ENCODE measurements at places on chromosomes 5 and 9. TPM values are rescaled to one million over a fixed set of nuclear protein-coding genes. Genes with fewer than 3 reads are reported as not detected.
A peak's percentile ranks its signal among the peaks of the same experiment; 100 is the strongest.

Gene DMRT3
- total RNA-seq, result not detected

Gene FBXO10
- 1.9 TPM for total RNA-seq

Gene CFAP77
- total RNA-seq, result not detected

Gene AQP7
- not detected for total RNA-seq

Gene COQ4
- total RNA-seq, result 45.6 TPM

Gene SIT1
- 69.4 TPM for total RNA-seq

Gene ZNF462
- not detected for total RNA-seq

GRCh38 chr5:77945874-77946273 lies 169.7 kb upstream of the TBCA start:
- peaks cover 18% of the 10 kb centered on the region for H3K27me3 ChIP-seq
- H3K4me3 ChIP-seq, result no peak overlapping the region
- DNase-seq, result no peak
- H3K4me1 ChIP-seq, result no peaks in the 10 kb centered on the region

- H3K4me3 ChIP-seq, result no peak overlapping the region
- peaks cover 3% of the 10 kb centered on the region for H3K27me3 ChIP-seq
- H3K27ac ChIP-seq, result no peak overlapping the region
- H3K4me1 ChIP-seq, result peaks cover 17% of the 10 kb centered on the region
- no peak for DNase-seq
Measured at GRCh38 chr5:68446487-68446894, 230.9 kb downstream of the PIK3R1 start.

GRCh38 chr9:134545215-134545542 lies 96.4 kb upstream of the COL5A1 start:
- no peak overlapping the region for H3K4me3 ChIP-seq
- no peaks in the 10 kb centered on the region for H3K36me3 ChIP-seq
- H3K27me3 ChIP-seq, result no peaks in the 10 kb centered on the region
- no peaks in the 10 kb centered on the region for H3K4me1 ChIP-seq

GRCh38 chr5:81631124-81631523 lies 119.8 kb downstream of the SSBP2 start:
- DNase-seq, result peak; percentile 31
- H3K4me1 ChIP-seq, result peaks cover 11% of the 10 kb centered on the region
- no peak overlapping the region for H3K27ac ChIP-seq
- H3K27me3 ChIP-seq, result no peaks in the 10 kb centered on the region
- peaks cover 21% of the 10 kb centered on the region for H3K36me3 ChIP-seq

DNA sequence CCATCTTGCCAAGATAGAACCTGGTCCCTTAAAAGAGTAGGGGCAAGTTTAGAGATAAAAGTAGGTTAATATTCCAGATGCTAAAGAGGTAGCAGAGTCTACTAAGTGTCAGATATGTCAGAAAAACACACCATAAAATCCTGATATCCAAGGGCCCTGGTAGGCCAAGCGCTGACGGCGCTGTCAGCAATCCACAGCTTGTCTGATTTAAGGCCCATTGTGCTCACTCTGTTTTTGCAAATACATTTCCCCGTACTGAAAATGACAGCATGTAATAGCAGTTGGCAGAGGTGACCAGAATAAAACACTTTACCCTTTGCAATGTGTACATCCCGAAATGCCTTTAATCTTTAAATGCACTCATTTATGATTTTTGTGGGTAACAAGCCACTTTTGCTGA lies 9.9 kb upstream of the NUDT12 start:
- no peaks in the 10 kb centered on the region for H3K4me1 ChIP-seq
- H3K36me3 ChIP-seq, result no peaks in the 10 kb centered on the region
- no peak overlapping the region for H3K4me3 ChIP-seq
- DNase-seq, result no peak

- H3K4me1 ChIP-seq, result no peaks in the 10 kb centered on the region
- no peaks in the 10 kb centered on the region for H3K36me3 ChIP-seq
- DNase-seq, result no peak
- no peak overlapping the region for H3K4me3 ChIP-seq
- no peak overlapping the region for H3K27ac ChIP-seq
Measured at GRCh38 chr9:1917396-1917935, 97.7 kb upstream of the SMARCA2 start.

GRCh38 chr5:15789642-15790041 lies 289.7 kb downstream of the FBXL7 start:
- DNase-seq, result no peak
- H3K27ac ChIP-seq, result no peak overlapping the region
- no peaks in the 10 kb centered on the region for H3K36me3 ChIP-seq
- H3K4me1 ChIP-seq, result no peaks in the 10 kb centered on the region
- no peaks in the 10 kb centered on the region for H3K27me3 ChIP-seq

DNA sequence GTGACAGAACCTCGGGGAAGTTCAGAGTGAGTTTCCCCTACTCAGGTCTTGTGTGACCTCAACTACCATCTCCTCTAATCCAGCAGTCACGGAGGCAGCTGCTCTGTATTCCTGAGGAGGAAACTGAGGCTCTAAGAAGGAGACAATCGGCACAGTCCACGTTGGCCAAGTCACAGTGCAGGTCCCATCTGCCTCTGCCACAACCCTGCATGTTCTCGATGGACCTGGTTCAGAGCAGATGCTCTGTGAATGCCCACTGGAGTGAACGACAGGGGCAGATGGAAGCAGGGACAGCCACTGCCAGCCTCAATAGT lies 722 bp upstream of the ERGIC1 start:
- peak overlapping the region; percentile 45 for H3K27ac ChIP-seq
- H3K27me3 ChIP-seq, result no peaks in the 10 kb centered on the region
- no peak for DNase-seq
- H3K4me3 ChIP-seq, result peak overlapping the region; percentile 86

DNA sequence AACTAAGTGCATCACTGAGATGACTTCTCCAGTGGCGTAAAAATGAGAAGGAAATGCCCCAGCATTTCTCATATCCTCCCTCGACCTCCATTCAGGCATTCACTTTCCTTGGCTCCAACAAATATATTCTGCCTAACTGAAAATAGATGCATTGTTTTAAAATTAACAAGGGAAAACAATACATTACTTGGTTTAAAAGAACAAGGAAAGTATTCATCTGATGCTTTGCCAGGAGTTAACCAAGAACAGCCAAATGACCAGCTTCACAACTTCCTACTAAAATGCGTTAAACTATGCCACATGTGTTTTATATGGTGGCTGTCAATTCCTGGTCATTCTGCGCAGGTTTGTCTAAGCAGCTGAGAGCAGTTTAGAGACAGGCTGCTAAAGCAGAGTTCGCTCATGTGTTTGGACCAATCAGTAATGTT lies 121.4 kb downstream of the GNAQ start:
- H3K4me1 ChIP-seq, result peaks cover 40% of the 10 kb centered on the region
- DNase-seq, result no peak
- no peak overlapping the region for H3K4me3 ChIP-seq
- H3K27me3 ChIP-seq, result no peaks in the 10 kb centered on the region
- H3K27ac ChIP-seq, result no peak overlapping the region

- no peak overlapping the region for H3K4me3 ChIP-seq
- DNase-seq, result no peak
- H3K4me1 ChIP-seq, result peaks cover 50% of the 10 kb centered on the region
- peak overlapping the region; percentile 5 for H3K27ac ChIP-seq
- no peaks in the 10 kb centered on the region for H3K27me3 ChIP-seq
Measured at GRCh38 chr9:92295240-92295790, 1.8 kb upstream of the IARS1 start.

- peaks cover 28% of the 10 kb centered on the region for H3K4me1 ChIP-seq
- H3K27ac ChIP-seq, result no peak overlapping the region
- H3K27me3 ChIP-seq, result no peaks in the 10 kb centered on the region
- H3K4me3 ChIP-seq, result no peak overlapping the region
- no peak for DNase-seq
- peaks cover 8% of the 10 kb centered on the region for H3K36me3 ChIP-seq
Measured at GRCh38 chr5:54024466-54024865, 285.9 kb downstream of the ARL15 start.

GRCh38 chr5:14332746-14333145 lies 189.6 kb downstream of the TRIO start:
- no peak overlapping the region for H3K4me3 ChIP-seq
- DNase-seq, result no peak
- peaks cover 26% of the 10 kb centered on the region for H3K4me1 ChIP-seq
- no peaks in the 10 kb centered on the region for H3K36me3 ChIP-seq

GRCh38 chr9:134263596-134263995 lies 62.7 kb upstream of the RXRA start:
- peaks cover 20% of the 10 kb centered on the region for H3K27me3 ChIP-seq
- no peaks in the 10 kb centered on the region for H3K36me3 ChIP-seq
- H3K4me3 ChIP-seq, result no peak overlapping the region
- DNase-seq, result no peak
- peaks cover 6% of the 10 kb centered on the region for H3K4me1 ChIP-seq
- no peak overlapping the region for H3K27ac ChIP-seq

- H3K27ac ChIP-seq, result no peak overlapping the region
- no peak for DNase-seq
- H3K27me3 ChIP-seq, result no peaks in the 10 kb centered on the region
- H3K4me1 ChIP-seq, result no peaks in the 10 kb centered on the region
- no peaks in the 10 kb centered on the region for H3K36me3 ChIP-seq
Measured at GRCh38 chr5:178380086-178380485, 147.5 kb upstream of the PHYKPL start.

DNA sequence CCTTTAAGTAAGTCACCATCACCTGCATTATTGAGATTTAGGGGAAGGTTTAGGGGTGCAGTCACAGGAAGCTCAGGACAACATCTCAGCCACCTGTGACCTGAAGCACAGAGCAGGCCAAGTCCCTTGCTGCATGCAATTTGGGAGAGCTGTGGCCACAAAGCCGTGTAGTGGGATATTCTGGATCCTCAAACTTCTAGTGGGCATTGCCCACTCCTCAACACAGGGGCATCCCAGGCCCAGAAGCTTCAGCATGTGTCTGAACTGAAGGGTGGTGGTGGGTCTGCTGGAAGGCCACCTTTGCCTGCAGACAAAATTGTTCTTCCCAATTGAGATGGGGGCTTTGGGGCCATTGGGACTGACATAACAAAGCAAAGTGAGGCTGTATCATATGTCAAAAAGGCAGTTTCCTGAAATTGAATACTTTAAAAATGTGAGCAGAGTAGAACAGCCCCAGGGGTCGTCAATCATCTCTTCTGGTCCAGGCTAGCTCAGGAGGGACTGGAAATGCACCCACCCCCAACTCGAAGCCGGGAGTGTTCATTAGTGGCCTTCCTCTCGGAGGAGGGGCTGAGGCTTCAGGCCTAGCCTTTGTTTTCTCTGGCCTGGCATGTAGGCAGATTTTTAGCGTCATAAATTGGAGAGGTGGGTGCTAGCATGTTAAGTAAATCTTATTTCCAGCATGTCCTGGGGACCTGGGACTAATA lies 2.8 kb upstream of the GADD45G start:
- H3K36me3 ChIP-seq, result no peaks in the 10 kb centered on the region
- H3K27me3 ChIP-seq, result no peaks in the 10 kb centered on the region
- H3K4me3 ChIP-seq, result no peak overlapping the region
- peaks cover 24% of the 10 kb centered on the region for H3K4me1 ChIP-seq

DNA sequence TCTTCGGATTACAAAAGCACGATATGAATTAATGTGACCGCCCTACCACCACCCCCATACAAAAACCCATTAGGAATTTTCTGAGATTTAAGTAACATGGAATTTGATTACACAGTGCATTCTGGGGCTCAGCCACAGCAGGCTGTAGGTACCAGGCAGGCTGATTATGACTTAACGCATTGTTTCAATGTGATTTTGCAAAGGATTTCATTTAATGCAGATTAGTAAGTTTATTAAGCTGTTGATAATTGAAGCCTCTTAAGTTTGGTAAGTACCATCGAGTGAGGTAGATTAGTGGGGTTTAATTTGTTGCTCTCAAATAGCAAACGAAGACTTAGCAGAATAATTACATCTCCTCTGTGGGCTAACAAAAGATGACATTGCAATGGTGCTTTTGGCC lies 240.1 kb downstream of the TRPM3 start:
- H3K27me3 ChIP-seq, result no peaks in the 10 kb centered on the region
- DNase-seq, result no peak
- no peak overlapping the region for H3K27ac ChIP-seq
- no peaks in the 10 kb centered on the region for H3K36me3 ChIP-seq
- no peaks in the 10 kb centered on the region for H3K4me1 ChIP-seq
- H3K4me3 ChIP-seq, result no peak overlapping the region

DNA sequence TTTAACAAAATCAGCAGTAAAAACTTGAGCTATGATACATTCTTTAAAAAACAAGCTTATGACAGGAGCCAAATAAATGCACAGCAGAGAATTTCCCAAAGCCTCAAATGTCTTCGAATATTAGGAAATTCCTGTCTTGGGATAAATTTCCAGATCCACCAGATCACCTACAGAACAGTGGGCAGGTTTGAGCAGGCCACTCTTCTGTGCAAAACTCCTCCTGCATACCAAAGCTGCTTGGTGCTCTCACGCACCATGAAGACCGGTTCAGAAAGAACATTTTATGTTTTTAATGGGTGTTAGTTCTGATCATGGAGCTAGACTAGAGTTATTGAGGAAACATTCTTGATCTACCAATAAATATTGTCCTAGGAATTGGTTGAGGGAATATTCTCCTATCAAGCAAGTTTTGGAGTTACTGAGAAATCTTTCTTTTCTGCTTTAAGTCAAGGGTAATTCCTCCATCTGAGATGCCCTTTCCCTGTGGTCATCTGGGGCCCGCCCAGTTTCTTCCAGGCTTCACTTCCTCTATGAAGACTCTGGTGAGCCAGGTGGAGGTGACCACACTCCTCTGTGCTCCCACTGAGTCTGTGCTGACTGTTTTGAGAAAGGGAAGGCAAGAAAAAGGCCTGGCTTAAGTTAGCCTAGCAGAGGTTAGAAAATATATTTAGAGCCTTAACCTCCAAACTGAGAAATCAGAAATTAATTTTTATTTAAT lies 17.9 kb downstream of the TNFSF15 start:
- no peak overlapping the region for H3K4me3 ChIP-seq
- no peak overlapping the region for H3K27ac ChIP-seq
- DNase-seq, result no peak
- peaks cover 7% of the 10 kb centered on the region for H3K4me1 ChIP-seq

DNA sequence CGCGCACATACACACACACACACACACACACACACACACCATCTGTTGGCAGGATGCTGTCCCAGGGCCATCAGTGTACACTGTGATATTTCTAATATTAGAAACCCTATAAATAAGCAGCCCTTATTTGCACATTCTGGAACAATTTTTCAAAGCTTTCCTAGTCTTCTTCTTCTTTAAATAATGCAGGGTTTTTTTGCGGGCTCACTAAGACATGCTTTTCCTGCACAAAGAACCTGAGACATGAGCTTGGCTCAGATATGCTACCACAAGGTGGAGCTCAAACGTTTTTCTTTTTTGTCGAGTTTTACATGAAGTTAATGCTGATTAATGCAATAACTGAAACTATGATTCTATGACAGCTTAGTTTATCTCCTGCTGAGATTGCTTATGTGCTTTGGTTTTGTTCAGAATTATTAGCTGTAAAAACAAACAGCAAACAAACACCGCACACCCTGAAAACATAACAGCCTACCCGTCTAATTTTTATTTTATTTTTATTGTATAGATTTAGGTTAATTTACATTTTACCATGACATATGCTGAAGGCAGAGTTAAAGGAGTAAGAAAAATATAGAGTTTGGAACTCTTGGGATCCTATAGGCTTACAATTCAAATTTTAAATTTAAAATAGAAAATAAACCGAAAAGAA lies 95.8 kb downstream of the ALDH1A1 start:
- peaks cover 3% of the 10 kb centered on the region for H3K4me1 ChIP-seq
- H3K4me3 ChIP-seq, result no peak overlapping the region
